ENCODE measurements at places on chromosomes 5 and 9.

- no peak for DNase-seq
These were observed 82.5 kb downstream of the PALM2AKAP2 start for GRCh38 chr9:109862452-109862851.

DNA sequence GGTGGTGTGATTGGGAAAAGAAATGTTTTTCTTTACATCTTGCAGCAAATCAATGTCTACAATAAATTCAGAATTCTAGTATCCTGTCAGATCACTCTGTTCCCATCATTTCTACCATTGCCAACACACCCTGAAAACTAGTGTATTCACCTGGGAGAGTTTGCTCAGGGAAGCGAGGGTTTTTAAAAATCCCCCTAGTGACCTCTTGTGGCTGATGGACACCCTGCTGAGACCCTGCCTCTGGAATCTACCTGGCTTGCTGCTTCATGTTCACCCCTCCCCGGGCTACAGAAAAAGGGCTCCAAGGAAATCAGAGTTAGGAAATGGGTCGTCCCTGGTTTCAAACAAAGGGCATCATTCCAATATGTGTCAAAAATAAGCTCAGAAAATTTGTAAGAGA, 21.4 kb upstream of the ALDOB start:
- DNase-seq, result no peak

GRCh38 chr9:109035684-109036423, 22.6 kb upstream of the CTNNAL1 start:
- DNase-seq, result no peak

GRCh38 chr5:158746979-158747378, 352.7 kb downstream of the EBF1 start:
- no peak for DNase-seq

- DNase-seq, result no peak
These were observed 110.6 kb downstream of the MLLT3 start for GRCh38 chr9:20511686-20512085.

DNA sequence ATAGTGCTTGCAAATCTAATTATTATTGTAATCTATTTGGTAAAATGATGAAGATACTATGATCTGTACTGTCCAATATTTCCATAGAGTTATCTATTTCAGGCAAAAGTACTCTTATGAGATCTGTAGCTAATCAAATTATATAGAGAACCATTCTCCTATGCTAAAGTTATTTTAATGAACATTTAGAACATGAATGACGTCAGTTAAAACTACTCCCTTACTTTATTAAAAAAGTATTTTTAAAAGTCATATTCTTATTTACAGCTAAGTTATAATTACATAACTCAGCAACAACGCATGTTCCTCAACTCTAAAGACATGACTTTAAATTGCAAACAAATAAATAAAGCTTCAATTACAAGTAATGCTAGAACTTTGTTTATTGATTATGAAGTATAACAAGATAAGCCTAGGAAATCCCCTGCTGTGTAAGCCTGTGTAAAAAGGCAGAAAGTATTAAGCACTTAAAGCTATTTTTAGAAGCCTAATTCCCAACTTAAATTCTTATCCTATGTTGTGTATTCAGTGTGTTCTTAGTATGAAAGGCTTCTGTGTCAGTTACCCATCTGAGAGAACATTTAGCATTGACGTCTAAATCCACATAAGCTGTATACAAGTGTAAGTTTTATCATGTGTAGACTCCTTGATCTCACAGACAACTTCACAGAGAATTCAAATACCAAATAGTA, 285.7 kb downstream of the HCN1 start:
- DNase-seq, result no peak

- no peak for DNase-seq
These were observed 21.5 kb downstream of the SECISBP2 start for GRCh38 chr9:89339807-89340206.

- DNase-seq, result no peak
These were observed 418.0 kb downstream of the CETN3 start for GRCh38 chr5:89991592-89991991.

DNA sequence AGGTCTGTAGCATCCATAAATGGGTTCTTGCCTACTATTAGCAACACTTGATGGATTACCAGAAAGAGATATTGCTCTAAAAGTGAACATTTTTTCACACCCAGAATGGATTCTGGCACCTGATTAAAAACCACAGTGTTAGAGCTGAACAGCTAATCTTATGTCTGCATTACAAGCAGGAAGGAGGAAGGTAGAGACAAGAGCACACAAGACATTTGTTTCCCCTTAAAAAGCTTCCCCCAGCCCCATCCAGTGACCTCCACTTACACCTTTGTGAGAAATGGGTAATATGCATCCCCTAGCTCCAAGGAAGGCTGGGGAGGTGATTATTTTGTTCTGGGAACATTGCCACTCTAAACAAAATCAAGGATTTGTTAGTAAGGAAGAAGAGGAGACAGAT, 12.0 kb upstream of the TRIM36 start:
- DNase-seq, result no peak

GRCh38 chr9:71704796-71705195, 63.5 kb downstream of the CEMIP2 start:
- no peak for DNase-seq

GRCh38 chr9:101727612-101728524, 10.6 kb downstream of the GRIN3A start:
- no peak for DNase-seq

- no peak for DNase-seq
These were observed 100.4 kb downstream of the KLHL3 start for GRCh38 chr5:137635521-137635921.

GRCh38 chr5:43336159-43336558, 22.9 kb upstream of the HMGCS1 start:
- no peak for DNase-seq

- no peak for DNase-seq
These were observed 9.6 kb downstream of the AIF1L start for GRCh38 chr9:131105952-131106351.

DNA sequence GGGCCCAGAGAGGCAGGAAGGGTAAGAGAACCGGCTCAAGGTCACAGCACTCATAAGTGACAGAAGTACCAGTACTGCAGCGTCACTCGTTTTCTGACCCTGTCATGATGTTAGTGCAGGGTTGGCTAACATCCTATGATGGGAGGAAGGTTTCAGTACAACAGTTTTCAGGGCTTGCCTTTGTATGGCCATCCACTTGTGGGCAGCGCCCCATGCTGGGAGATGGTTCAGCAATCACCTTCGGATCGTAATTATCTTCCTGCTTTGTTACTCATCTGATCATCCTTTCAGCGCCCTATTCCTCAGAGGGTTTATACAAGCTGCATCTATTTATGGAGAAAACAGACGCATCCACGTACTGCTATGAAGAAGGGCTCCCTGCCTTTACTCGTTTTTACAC, 2.4 kb downstream of the MAP1B start:
- no peak for DNase-seq

GRCh38 chr5:61055434-61056006, 106.7 kb downstream of the SMIM15 start:
- no peak for DNase-seq

- no peak for DNase-seq
These were observed 23.3 kb upstream of the COL5A1 start for GRCh38 chr9:134618163-134618832.

GRCh38 chr9:126327006-126327713, 531 bp downstream of the MVB12B start:
- DNase-seq, result no peak

DNA sequence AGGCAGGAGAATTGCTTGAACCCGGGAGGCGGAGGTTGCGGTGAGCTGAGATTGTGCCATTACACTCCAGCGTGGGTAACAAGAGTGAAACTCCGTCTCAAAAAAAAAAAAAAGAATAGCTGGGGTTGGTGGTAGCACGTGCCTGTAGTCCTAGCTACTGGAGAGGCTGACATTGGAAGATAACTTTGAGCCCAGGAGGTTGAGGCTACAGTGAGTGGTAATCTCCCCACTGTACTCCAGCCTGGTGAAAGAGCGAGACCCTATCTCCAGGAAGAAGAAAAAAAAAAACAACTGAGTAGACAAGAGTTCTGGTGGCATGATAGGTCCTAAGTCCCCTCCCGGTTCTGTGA, 26.3 kb downstream of the GOLGA2 start:
- DNase-seq, result no peak

DNA sequence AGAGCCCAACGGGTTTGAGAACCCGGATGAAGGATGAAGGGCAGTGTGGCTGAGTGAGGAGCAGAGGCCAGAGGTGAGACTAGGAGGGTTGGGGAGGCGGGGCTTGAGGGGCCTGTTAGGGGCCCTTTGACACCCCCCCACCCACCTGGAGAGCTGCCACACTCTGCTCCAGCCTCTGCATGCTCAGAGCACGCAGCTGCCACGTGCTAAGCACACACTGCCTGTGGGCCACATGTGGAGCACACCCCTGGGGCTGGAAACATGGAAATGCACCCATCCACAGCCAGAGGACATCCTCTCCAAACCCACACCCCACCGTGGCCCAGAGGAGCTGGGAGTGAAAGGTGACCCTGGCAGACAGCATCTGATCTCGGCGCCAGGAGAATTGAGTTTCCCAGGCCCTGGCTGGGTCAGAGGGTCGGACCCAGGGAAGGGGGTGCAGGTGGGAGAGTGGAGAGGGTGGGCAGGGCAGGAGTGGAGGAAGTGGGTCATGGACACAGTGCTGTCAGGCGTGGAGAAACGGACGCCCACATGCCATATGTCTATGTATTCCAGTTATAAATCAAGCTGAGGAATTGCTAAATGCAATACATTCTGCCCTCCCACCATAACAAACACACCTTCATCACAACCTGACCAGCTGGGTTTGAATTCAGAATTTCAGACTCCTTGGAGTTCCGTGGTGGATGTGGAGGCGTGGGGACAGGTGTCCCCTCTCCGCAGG, 5.9 kb downstream of the DNM1 start:
- no peak for DNase-seq

DNA sequence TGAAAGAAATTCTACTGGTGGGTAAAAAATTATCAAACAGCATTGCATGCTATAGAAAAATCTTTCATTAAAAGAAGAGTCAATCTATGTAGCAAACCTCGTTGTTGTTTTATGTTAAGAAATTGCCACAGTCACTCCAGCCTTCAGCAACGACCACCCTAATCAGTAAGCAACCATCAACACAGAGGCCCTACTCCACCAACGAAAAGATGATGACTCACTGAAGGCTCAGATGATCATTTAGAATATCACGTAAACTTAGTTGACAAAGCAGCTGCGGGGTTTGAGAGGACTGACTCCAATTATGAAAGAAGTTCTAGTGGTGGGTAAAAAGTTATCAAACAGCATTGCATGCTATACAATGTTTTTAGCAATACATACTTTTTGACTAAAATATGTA, 242.6 kb downstream of the DRD1 start:
- DNase-seq, result no peak

- DNase-seq, result no peak
These were observed 72.7 kb downstream of the C9orf57 start for GRCh38 chr9:71987471-71988371.

DNA sequence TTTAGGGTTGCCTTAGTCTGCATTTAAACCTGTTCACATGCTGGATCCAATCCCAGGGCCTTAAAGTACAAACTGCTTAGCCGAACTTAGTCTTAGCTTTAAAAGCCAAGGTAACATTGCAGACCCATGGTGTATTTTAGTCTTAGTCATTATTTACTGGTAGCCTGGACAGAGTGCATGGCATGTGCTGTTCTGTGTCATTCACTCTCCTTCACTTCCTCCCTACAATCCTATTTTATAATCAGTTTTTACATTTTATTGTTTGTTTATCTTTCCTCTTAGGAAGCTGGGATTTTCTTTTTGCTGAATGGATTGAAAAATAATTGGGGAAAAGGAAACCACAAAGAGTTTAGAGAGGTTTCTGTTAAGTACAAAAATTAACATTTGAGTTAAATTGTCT, 29.4 kb upstream of the TAL2 start:
- DNase-seq, result no peak

- DNase-seq, result no peak
These were observed 26.6 kb upstream of the CREBRF start for GRCh38 chr5:173029499-173029921.

DNA sequence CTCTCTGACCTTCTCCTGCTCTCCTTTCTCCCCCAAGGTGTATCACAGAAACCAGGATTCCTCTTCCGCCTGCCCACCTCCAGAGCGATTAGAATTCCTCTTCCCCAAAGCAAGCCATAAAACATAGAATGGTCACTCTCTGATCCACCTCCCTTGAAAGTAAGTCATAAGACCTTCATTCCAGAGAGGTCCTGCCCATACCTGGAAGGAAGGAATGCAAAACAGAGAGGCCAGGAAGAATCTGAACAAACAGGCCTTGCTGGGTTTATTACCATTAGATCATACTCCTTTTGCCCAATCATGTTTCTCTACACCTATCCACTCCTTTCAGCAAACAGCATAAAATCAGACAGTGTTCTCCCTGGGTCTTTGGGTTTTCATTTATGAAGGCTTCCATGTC, 21.0 kb downstream of the CDKL3 start:
- DNase-seq, result no peak

DNA sequence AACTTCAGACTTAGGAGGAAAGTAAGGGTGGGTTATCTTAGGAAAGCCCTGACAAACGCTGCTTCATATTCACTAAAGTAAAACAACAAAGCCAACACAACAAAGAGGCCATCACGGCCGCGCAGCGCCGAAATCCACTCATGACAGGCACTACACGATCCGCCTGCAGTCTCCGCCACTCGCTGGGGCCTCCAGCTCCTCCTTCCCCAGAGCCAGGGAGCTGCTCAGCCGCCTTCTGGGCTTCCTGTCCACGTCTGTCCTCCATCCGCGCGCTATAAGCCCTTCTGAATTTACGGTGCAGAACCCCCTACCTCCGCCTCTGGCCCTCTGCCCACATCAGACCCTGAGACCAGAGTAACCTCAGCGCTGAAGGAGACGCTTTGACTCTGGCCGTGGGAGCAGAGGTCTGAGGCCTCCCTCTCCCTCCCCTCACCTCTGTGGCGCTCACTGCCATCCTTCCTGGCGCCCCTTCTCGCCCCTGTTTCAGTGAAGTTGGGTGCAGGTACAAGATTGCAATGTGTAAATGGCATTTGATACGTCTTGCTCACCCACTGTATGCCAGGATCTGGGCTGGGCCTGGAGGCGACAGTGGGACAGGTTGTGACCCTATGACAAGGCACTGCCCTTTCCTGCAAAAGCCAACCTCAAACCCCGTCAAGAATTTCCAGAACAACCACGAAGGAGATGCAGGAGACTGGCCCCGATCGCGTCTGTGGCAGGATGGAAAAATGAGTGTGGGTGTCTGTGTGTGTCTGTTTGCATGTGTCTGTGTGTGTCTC, 74.9 kb upstream of the PHYKPL start:
- DNase-seq, result no peak

GRCh38 chr9:6433410-6433809, 20.4 kb downstream of the UHRF2 start:
- no peak for DNase-seq

- DNase-seq, result no peak
These were observed 27.4 kb downstream of the PDE6A start for GRCh38 chr5:149917073-149917676.

DNA sequence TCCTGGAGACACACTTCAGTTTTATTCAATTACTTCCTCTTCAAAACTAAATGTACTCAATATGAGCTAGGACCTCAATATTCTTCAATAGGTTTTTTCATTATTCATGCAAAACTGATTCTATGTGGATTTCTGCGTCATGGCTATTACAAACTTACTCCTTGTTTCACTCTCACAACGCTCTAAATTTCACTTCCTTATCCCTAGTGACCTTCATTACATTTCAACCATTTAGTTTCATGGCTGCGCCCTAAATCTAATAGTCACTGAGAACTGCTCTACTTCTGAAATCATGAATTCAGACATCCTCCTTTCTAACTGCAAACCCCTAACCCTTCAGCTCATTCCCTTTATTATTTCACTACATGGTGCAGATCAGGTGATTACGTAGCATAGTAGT, 93.9 kb downstream of the SLC25A46 start:
- DNase-seq, result no peak

All from cortex of kidney (tissue), 1 donor.